ENCODE measurements at places on chromosomes 5 and 9.

GRCh38 chr9:120643061-120643460 lies 63.1 kb upstream of the CDK5RAP2 start:
- no peak for DNase-seq

DNA sequence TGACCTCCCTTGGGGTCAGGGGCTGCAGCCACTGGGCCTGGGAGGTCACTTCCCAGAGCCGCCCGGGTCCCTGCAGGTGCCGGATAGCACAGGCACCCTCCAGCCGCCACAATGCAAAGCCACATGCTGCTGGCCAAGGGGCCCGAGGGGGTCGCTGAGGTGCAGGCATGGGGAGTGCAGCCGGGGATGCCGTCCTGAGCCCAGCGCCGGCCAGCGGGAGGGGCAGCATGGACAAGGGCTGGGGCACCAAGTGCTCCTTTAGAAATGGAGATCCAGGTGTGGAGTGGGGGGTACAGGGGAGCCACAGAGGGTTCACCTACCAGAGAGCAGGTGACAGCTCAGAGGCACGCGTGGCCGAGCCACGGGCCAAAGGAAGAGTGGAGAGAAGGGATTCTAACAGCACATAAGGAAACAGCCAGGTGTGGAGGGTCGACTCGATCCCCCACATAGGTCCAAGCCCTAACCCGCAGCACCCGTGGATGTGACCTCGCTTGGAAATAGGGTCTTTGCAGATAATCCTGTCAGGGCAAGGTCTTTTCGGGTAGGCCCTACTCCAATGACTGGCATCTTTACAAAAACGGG lies 24.7 kb downstream of the ZDHHC11B start:
- no peak for DNase-seq

DNA sequence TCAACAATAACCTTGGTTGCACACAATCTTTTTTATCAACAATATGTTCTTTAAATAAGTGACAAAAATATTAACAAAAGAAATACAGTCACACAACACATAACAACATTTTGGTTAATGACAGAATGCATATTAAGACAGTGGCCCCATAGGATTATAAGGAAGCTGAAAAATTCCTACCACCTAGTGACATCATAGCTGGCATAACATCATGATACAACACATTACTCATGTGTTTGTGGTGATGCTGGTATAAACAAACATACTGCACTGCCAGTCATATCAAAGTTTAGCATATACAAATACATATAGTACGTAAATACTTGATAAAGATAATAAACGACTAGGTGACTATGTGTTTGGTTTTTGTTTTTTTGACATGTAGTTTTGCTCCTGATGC lies 344.8 kb upstream of the POU5F2 start:
- no peak for DNase-seq

DNA sequence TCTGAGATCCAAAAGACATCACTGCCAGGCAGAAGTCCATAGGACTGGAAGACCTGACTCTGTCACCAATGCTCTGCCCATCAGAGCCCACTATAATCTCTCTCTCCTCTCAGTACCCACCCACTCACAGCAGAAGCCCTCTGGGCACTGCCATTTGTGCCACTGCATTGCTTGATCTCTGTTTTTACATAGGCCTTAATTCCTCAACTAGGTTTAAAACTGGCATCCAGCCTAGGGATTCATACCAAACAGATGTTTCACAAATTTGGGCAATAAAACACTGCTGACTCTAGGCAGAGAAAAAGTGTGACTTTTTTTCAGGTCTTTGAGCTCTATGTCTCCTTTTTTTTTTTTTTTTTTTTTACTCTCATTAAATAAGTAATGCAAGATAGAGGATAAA lies 91.1 kb upstream of the RANBP3L start:
- DNase-seq = no peak

GRCh38 chr5:76305775-76306174 lies 97.3 kb upstream of the IQGAP2 start:
- DNase-seq = no peak

DNA sequence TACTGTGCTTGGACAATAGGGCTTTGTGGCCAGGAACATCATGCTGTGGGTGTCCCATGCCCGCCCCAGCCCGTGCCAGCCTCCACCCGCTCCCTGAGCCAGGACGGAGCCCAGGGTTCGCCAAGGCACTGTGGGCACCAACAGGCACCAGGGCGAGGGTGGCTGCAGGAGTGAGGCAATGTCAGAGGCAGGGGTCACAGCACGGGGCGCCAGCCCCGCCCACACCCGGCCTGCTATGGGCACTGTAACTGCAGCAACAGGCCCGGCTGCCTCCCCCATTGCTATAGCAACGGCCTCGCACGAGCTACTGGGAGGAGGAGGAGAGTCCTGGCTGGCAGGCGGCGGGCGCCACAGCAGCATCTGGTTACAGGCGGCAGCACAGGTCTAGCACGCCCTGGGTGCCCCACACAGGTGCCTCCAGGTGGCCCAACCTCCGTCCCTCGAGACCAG lies 2.5 kb downstream of the ABCA2 start:
- no peak for DNase-seq

- DNase-seq = no peak
These were observed 1251.4 kb upstream of the CDH6 start for GRCh38 chr5:29942089-29942488.

DNA sequence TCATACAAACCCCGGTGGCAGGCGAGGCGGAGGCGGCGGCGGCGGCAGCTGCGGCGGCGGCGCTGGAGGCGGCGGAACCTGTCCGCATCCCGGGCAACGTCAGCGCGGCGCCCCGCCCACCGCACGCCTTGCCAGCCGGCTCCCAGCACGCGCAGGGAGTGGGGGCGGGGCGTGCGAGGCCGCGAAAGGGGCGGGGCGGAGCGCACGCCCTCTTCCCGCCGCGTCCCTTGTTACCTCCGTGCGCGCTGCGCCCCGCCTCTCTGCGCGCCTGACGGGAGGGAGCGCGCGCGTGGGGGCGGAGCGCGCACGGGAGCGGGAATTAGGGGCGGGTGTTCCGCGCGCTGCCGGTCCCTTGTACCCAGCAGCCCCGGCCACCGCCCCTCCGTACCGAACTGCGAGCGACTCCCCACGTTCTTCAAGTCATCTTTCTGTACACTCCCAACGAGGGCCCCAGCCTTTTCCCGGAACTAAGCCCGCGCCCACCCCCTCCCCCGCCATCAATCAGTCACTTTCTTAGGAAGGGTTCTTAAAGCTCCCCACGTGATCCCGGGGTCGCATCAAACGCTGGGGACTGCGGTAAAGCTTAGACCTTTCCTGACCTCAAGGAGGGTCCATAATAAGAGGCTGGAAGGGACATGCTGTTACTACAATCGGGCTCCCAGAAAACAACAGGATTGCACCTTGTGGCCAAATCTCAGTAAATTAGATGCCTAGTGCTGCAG lies at the start of gene AGTPBP1:
AGTPBP1 (minus strand) TSS at position 80 of the 722 bp plus-strand sequence. CDS start 29,421 bp downstream, outside the sequence.
- DNase-seq = peak; percentile 99

DNA sequence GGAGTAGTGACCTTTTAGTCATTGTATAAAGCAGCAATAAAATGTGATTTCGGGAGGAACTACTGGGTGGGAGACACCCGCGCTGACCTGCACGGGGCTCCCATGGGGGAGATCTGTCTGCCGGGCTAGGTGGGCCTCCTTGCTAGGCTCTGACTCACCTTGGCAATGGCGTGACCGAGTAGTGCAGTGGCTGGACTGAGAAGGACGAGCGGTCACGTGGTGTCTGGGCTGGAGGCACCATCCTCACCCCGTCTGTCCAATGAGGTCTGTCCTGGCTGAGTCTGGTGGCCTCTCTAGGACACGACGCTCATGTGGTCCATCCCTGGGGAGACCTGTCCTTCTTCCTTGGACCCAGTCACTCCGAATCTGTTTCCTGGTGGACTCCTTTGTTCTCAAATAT lies 151.7 kb downstream of the RXRA start:
- no peak for DNase-seq

- DNase-seq = no peak
These were observed 303.7 kb downstream of the KCNN2 start for GRCh38 chr5:114665551-114665950.

GRCh38 chr5:58076483-58077257 lies 383.2 kb downstream of the PLK2 start:
- DNase-seq = no peak

DNA sequence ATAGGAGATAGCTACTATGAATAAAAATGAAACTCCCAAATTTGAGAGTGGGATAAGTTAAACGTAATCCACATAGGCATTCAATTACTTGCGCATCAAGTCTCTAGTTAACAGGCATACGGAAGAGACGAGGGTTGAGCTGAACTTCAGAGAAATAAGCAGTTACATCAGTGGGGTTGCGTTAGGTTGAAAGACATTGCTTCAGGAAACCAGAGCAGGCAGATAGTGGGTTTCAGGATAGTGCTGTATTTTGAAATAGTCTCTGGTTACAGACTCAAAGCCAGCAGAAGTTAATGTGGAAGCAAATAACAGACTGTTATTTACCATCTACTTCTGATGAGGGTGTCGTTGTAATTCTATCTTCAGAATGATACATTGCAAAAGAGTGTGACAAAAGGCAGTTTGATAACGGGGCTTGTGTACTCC lies 533.4 kb downstream of the PDE4D start:
- no peak for DNase-seq

GRCh38 chr9:68794898-68795297 lies 89.9 kb downstream of the PIP5K1B start:
- no peak for DNase-seq

DNA sequence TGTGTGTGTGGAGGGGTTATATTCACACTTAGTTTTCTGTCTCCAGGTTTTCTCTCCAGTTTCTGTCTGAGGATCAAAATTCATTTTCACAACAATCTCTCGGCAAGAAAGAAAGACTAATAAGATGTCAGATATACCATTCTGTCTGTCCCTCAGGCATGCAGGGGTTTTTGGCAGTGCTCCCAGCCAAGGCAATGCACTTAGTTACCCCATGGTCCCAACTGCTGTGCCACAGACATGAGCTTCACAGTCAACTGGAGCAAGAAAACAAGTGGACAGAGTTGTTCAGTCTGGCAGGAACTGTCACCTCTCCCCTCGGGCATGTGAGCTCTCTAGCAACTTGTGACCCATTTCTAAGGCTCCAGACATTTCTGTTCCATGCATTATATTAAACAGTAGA lies 101.7 kb upstream of the LHFPL2 start:
- no peak for DNase-seq

DNA sequence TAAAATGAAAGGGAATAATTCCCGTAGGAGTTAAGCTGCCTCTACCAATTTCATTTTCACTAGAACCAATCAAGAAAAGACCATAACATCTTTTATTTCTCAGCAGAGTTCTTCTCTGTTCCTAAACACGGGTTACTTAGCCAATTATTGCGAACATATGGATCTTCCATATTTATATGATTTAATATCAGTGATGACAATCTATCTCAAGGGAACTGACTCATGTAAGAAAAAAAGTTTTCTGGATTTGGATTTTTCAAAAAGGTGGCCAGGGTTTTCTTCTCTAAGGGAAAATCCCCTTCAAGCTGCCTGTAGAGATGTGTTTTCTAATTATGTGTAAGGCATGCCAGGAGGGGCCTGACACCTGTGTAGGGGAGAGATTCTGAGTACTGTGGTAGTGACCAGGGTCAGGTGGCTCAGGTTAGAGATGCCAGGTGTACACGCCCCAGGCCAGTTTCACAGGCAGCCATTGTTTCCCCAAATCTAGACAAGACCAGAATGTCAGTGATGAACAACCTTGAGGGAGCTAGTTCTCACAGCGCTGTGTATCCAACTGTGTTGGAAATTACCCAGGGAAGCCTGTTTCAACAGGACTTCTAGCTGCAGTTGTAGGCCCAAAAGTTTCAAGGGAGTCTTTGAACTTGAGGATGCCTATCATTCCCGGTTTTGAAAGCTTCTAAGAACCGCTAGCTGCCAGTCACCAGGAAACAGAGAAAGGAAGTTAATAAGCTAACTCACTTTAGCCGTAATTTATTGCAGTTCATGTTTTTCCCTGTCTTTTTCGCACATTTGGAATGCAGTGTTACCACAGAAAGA lies 572.5 kb upstream of the RGMB start:
- DNase-seq = no peak

- no peak for DNase-seq
These were observed 8.8 kb upstream of the RNF183 start for GRCh38 chr9:113311961-113312360.

- DNase-seq = no peak
These were observed 17.0 kb downstream of the ERAP2 start for GRCh38 chr5:96893342-96893741.

DNA sequence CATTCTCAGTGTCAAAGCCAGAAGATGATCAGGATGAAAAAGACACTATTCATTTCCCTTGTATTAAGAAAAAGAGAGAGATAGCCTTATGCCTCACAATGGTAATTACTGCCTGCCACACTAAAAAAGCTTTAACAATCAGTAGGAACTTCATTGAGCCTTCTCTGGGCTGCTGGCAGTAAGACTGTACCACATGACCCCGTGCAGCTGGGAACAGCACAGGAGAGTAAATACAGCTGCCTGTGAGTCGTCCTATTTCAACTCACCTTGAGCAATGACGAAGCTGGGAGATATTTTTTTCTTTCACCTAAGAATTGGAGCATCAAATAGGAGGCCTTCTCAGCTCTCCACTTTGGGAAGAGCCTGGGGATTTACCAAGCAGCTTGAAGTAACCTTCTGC lies 316.3 kb downstream of the GABRB2 start:
- DNase-seq = no peak

DNA sequence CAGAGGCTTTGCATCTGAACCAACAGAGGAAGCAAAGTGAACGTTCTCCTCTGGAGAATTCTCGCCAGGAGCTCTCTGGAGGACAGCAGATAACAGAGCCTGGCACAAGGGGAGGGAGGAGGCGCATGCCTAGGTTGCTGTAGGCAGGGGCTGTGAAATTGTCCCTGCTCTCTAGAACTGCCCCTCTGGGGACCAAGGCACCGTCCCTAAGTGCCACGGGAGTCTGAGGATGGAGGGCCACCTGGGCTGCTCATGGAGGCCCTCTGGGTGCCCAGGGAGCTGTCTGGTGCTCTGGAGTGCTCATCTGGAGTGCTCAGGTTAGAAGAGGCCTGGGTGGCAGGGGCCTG lies 77.6 kb downstream of the CACNA1B start:
- no peak for DNase-seq

DNA sequence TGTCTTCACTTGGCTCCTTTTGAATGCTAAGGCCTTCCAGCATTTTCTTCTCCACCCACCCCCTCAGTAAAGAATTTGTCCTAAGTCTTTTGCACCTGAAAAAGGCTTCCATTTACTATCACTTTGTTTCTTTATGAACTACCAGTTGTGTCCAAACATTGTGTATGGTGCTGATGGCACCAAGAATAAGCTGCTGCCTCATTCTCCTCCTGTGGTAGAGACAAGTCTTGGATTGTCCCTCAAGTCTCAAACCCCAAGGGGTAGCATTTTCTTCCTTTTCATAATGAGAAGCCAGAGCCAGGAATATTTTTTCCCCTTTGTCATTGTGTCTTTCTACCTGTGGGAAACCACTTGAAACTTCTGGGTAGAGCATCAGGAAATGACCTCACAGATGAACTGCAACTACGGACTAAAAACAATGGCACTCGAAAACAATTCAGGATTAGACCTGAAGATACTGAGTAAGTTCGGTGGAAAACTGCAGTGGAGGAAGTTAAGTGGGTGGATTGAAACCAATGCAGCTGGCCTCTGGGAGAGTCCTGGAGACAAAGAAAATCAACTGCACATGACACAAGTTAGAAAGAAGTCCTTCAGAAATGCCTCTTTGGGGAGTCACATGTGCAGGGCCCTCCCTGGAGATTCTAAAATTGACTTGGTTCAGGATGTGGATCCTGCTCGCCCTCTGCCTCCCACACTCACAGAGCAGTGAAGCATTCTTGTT lies 80.5 kb downstream of the SH3RF2 start:
- DNase-seq = no peak

GRCh38 chr9:12797037-12797436 lies 22.2 kb downstream of the LURAP1L start:
- no peak for DNase-seq

All from activated CD4-positive, CD25-positive, alpha-beta regulatory T cell (primary cell).